ENCODE measurements at places on chromosomes 3 and 15.

- no peak for DNase-seq
Measured at GRCh38 chr15:78411061-78411460, 27.0 kb upstream of the IREB2 start.

- no peak for DNase-seq
Measured at GRCh38 chr15:80036071-80036470, 23.4 kb upstream of the ZFAND6 start.

GRCh38 chr3:154143873-154144272 lies 22.7 kb downstream of the ARHGEF26 start:
- DNase-seq = no peak

GRCh38 chr3:173921732-173922131 lies 524.2 kb downstream of the NLGN1 start:
- no peak for DNase-seq

GRCh38 chr3:160773722-160774121 lies 17.7 kb downstream of the PPM1L start:
- DNase-seq = no peak

- DNase-seq = no peak
Measured at GRCh38 chr3:42872718-42873117, 3.0 kb downstream of the CYP8B1 start.

DNA sequence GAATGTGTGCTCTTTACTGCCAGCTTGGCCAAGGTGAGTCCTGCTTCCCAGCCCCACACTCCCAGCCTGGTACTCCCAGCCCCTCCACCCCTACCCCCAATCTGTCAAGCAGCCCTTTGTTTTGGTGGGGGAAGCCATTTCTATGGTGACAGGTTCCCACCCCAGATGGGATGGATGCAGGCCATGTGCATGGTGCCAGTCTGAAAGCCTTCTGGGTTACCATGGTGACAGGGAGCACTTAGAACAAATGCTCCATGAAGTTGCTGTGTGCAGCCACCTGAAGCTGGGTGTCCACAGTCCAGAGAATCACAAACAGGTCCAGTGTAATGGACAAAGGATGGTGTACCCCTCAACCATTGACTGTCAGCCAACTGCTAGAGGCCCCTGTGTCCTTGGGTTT lies 19.1 kb upstream of the VILL start:
- no peak for DNase-seq

GRCh38 chr3:154120961-154121700 lies at the start of gene ARHGEF26:
Gene ARHGEF26 (plus strand): TSS chr3:154121390. CDS start chr3:154121993, 603 bp downstream.
- peak; percentile 94 for DNase-seq

DNA sequence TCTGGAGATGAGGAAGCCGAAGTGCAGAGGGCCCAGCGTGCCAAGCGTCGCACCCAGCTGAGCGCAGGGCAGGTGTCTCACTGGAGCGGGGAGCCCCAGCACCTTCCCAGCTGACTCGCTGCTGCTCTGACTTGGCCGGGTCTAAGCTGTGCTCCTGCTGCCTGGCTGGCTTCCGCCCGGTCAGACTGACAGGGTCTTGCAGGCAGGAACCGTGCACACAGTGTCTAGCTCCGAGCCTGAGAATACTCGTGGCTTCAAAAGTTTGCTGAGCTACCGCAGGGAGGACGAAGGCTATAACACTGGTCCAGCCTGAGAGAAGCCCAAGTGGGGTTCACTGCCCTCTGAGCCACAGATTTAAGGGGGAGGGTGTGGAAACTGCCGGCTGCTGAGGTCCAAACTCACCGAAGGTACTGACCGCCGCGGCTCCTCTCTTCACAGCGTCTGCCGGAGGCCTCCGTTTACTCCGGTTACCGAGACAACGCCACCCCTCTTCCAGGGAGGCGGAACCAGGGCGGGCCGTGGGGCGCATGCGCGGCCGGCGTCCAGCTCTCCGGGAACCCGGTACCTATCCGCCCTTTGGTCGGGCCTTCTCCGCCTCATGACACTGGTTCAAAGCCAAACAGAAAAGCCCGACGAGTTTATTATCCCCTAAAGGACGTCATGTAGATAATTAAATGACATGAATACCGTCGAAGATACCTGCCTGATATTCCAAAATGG lies at the start of gene CFAP44:
CFAP44 (minus strand) TSS at position 443 of the 720 bp plus-strand sequence. CDS start 7,829 bp downstream, outside the sequence.
- DNase-seq = no peak

GRCh38 chr3:49170744-49171118 lies 667 bp upstream of the KLHDC8B start:
- DNase-seq = no peak

- no peak for DNase-seq
Measured at GRCh38 chr15:73539212-73540128, 93.7 kb downstream of the NPTN start.

- DNase-seq = no peak
Measured at GRCh38 chr15:36951731-36952247, 148.6 kb downstream of the MEIS2 start.

- DNase-seq = no peak
Measured at GRCh38 chr3:175384569-175384968, 525.4 kb downstream of the NAALADL2 start.

GRCh38 chr3:60779637-60780036 lies 471.6 kb downstream of the FHIT start:
- DNase-seq = no peak

- DNase-seq = no peak
Measured at GRCh38 chr3:139953131-139953910, 18.3 kb downstream of the CLSTN2 start.

DNA sequence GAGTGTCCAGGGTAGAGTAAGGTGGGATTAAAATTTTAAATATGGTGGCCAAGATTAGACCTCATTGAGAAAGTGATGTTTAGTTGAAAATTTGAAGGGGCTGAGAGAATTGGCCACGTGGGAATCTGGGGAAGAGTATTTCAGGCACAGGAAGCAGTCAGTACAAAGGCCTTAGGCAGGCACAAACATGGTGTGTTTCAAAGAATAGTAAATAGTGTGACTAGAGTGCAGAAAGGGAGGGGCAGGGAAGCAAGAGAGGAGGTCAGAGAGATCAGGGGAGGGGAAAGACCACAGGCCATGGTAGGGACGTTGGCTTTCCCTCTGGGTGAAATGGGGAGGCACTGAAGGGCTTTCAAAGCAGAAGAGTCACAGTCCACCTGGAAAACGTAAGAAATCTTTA lies 36.6 kb upstream of the POMGNT2 start:
- DNase-seq = no peak

DNA sequence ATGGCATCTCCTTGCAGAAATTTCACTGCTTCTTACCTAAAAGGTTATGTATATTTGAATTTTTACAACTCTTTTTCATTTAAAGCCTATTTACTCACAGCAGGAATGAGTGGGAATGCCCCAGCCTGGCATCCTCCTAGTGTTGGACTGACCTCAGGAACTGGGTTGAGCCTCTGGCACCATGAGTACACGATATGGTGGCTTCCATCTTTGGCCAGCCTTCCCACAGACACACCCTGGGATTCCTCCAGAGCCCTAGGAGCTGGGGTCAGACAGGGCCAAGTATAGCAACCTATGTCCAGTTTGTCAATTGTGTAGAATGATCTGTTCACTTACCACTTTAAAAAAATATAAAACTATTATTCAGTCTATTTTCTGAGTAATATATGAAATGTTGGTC lies 57.2 kb upstream of the HEG1 start:
- DNase-seq = no peak

DNA sequence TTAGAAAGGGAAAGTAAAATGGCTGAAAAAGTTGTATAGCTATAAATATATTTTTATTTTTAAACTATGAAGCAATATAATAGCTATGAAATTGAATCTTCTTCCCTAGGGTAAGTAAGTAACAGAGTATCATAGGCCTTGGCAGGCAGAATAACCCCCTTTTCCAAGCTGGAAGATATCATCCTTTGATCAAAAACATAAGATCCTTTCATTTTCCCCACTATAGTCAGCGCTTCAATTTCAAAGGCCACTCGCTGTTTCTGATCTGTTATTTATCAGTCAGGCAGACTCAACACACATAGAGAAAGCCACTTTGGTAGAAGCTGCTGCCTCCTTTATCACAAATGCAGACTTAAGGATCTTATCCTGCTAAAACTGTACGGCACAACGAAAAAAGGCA lies 74.0 kb upstream of the UBE2E2 start:
- no peak for DNase-seq

GRCh38 chr3:30112902-30113484 lies 493.4 kb upstream of the TGFBR2 start:
- DNase-seq = no peak

GRCh38 chr3:9430733-9431132 lies 33.3 kb downstream of the SETD5 start:
- DNase-seq = no peak

DNA sequence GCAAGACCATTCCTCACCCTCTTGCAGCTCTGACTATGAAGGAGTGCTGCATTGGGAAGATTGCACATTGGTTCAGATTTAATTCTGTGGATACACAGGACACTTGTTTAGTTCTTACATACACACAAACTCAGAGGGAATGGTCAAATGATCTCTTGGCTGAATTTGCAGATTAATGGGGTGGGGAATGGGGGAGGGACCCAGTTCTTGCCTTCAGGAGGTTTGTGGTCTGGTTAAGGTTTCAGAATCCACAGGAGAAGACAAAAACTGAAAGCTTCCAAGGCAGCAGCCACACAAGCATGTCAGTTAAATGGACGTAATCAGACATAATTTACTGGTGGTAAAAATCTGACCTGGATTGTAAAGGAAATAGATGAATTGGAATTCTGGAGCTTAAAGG lies 257.1 kb upstream of the ROPN1 start:
- DNase-seq = no peak

DNA sequence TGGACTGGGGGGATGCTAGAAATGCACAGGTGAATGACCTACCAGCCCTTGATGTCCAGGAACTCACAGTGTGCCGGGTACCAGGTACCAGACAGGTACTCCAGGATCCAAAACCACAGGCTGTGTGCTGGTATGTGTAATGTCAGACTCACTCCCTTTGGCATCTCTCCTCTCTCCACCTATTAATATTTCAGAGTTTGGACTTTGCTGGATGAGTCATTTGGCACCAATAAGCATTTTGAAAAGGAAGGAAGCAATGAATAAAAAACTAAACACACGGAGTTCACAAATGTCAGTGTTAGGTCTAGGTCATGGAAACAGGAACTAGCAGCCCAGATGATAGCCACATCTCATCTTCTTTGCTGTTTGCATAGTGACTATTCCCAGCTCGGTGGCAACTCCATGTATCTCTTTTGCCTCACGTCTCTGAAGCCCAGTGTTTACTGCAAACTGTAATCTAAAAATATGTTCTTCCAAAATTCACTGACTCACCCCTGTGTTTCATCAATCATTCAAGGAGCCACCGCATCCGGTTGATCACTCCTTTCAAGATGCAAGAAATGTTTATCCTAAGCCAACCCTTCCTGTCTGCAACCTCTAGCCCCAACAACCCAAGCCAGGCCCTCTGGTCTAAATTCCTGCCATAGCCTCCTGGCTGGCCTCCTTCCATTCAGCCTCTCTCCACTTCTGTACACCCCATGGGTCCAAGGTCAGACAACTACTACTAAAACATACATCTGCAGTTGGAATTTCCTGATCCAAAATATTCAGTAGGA lies 8.4 kb downstream of the ITGB5 start:
- no peak for DNase-seq

DNA sequence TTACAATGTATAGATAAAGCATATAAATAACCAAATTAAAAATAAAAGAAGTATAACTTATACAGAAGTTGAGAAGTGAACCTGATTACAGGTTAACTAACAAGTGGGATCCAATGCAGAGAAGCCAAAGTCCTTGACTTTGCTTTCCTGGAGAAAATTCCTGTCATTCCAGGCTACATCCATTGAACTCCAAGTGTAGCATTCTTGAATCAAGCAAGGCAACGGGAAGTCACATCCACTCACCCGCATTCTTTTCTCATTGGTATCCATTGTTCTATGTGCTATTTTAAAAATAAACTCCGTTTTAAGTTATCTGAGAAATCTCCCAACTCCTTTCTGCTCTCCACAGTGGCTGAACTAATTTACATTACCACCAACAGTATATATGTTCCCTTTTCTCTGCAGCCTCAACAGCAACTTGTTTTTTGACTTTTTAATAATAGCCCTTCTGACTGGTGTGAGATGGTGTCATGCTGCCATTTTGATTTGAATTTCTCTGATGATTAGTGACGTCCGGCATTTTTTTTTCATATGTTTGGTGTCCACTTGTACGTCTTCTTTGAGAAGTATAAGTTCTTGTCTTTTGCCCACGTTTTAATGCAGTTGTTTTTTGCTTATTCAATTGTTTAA lies 534.3 kb downstream of the ROBO1 start:
- no peak for DNase-seq

DNA sequence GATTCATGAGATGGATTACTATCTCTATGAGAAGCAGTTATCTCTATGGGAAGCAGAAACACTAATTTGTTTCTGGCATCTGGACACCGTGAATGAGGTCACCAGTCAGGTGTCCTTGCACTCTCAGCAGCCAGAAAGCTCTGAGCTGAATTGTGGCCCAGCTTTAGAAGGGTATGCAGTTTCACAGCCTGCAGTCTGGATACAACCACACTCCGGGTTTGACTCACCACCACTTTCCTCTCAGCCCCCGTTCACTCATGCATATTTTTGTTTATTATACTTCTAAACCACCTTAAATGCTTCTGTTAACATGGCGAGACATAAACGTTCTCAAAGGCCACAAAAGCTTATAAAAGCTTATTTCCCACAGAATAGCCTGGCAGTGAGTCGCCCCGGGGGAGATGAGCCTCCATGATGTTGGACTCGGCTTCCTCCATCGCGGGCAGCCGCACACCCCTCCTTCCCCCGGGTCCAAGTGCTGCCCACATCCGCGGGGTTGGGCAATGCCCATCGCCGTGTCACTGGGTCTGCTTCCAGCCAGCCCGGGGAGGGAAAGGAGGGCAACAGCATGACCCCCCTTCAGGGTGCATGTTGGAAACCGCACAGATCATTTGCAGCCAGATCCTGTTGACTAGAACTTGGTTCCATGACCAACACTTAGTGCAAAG lies 16.8 kb upstream of the SLC41A3 start:
- peak; percentile 19 for DNase-seq

DNA sequence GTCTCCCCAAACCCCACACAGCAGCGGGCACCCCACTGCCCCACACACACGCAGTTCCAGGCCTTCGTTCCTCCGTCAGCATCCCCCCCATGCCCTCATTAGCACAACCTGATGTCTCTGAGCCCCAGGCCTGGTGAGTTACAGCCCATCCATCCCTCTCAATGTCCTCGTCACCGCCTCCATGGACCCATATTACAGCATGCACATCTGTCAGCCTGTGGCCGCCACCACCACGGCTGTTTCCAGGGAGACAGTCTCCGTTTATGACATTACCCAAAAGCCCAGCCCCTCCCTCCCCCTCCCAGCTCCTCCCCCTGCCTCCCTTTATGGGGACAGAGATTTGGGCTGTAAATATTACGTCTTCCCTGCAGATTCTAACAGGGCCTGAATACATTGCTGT lies 143.1 kb upstream of the LINGO1 start:
- DNase-seq = no peak

- no peak for DNase-seq
Measured at GRCh38 chr3:152051501-152052404, 178.3 kb downstream of the SUCNR1 start.

- DNase-seq = no peak
Measured at GRCh38 chr3:79253704-79254103, 514.1 kb downstream of the ROBO1 start.
